Hematopoietic multipotent progenitor cell (in vitro differentiated cells): ENCODE measurements at places on chromosomes 4 and X.

GRCh38 chr4:60344908-60345307, 855.2 kb upstream of the ADGRL3 start:
- no peak for DNase-seq

GRCh38 chr4:173990869-173991210, 292.6 kb downstream of the FBXO8 start:
- no peak for DNase-seq

- no peak for DNase-seq
Observed at GRCh38 chr4:26413582-26413981, 76.7 kb downstream of the CCKAR start.

DNA sequence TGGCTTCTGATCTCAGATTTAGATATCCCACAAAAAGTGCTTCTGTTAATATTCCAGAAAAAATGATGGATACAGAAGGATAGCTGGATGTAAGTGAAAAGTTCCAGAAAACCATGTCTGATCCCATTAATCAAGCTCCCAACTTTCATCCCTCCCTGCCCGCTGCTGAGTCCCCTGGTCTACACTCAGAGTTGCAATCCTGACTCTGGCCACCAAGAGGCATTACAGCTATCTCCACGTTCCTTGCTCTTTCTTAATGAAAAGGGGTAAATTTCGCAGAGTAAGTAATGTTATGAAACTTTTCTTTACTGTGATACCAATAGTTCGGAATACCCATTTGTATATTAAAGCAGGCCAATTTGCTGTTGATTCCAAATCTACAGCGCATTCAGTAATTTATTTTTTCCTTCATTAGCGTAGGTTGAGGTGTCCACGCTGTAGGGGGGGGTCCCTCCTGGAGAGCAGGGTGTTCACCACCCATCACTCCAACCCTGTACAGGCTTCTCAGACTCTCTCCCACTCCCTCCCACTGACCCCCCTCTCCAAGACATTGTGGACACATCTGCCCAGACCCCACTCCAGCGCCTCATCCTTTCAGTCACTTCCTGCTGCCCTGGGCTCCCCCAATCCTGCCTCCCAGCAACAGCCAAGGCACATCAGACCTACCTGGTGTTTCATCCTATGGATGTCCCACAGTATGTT, 55.1 kb downstream of the RAB40A start:
- peak; percentile 4 for DNase-seq

- peak; percentile 0 for DNase-seq
Observed at GRCh38 chr4:120304801-120305200, 238.2 kb upstream of the MAD2L1 start.

DNA sequence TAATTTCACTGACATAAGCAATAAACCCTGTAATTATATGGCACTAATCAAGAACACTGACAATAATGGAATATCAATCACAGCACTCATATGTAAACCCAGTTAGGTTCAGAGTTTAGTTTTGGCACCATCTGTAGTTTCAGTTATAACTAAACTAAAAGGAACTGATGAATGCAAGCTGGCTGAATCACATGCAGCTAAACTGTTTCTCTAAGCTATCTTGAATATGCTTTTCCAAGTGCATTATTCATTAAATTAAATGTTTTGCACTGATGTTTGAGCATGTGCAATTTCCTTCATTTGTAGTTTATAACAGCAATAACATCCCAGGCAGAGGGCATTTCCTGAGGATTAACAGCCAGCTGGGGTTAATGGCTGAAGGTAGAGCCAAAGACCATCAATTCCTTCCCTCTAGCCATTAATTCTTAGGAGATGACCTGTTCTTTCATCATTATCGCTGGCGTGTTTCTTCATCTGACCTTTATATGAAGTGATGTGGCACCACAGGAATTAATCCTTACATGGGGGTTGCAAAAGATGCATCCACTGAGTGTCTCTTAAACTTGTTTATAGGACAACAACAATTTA, 562.8 kb upstream of the IGFBP7 start:
- DNase-seq, result no peak

DNA sequence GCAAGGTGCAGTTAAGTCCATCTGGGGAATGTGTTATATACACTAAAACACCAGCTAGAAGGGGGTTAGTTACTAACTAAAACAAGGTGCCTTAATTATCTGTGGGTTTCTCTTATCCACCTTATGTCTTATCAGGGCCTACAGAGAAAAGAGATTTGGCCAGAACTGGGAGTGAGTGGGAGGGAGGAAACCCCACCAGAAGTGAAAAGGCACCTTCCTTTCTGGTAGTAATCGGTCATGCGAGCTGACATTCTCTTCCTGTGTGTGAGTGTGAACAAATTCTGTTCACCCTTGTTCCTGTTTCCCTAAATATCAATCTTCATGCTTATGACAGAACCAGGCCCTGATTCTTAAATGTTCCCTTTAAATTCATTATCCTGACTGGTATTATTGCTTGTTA, 43.5 kb downstream of the SRPX2 start:
- peak; percentile 48 for DNase-seq

GRCh38 chrX:16633754-16634153, 16.2 kb upstream of the S100G start:
- DNase-seq, result no peak

DNA sequence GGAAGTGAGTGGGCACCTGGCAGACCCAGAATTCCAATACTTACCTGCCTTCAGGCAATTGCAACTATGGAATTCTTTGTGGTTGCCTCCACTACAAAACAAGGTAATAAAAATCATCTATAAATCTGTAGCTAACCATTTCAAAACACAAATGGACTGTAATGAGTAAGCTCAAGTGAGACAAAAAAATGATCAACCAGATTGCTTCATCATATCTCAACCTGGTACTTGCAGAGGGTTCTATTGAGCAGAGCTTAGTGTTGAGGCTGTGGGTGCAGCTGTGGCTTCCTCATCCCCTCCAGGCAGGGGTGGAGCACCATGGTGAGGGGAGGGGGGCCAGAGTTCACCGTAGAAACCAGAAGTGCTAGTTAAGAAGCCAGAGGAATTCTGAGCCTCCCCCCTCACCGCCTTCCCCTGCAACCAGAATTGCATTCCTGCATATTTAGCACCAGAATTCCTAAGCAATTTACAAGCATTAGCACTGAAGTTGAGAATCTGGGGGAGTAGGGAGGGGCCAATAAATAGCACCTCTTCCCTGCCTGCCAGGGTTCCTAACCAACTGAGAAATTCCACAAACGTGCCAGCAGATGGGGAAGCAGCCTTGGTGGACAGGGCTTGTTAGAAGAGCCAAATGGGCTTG, 11.5 kb downstream of the CTAG1A start:
- DNase-seq, result no peak

DNA sequence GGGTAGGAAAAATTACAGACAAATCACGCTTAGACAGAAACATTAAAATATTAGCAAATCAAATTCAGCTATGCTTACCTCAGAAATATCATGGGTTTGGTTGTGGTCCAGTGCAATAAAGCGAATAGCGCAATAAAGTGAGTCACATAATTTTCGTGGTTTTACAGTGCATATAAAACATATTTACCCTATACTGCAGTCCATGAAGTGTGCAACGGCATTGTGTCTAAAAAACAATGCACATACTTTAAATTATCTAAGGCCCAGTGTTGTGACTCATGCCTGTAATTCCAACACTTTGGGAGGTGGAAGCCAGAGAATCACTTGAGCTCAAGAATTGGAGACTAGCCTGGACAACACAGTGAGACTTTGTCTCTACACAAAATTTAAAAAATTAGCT, 195.7 kb upstream of the IL1RAPL1 start:
- DNase-seq, result no peak

- no peak for DNase-seq
Observed at GRCh38 chrX:330726-331150, 12.1 kb upstream of the GTPBP6 start.

GRCh38 chr4:4384837-4385236, 2.1 kb upstream of the NSG1 start:
- peak; percentile 27 for DNase-seq

GRCh38 chr4:33058998-33059397, 2338.8 kb downstream of the PCDH7 start:
- DNase-seq, result no peak

DNA sequence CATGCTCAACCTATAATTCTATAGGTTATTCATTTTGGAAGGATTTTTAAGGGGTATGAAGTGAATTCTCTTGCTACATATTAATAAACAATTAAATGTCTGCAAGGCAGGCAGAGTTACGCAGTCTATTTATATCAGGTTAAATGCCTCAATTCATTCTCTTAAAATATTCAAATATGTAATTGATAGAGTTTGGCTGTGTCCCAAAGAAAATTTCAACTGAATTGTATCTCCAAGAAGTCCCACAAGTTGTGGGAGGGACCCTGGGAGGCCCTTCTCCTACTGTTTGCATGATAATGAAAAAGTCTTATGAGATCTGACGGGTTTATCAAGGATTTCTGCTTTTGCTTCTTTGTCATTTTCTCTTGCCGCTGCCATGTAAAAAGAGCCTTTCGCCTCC, 576.1 kb downstream of the TMA16 start:
- no peak for DNase-seq

GRCh38 chr4:35364321-35364870, 879.9 kb downstream of the ARAP2 start:
- DNase-seq, result no peak

DNA sequence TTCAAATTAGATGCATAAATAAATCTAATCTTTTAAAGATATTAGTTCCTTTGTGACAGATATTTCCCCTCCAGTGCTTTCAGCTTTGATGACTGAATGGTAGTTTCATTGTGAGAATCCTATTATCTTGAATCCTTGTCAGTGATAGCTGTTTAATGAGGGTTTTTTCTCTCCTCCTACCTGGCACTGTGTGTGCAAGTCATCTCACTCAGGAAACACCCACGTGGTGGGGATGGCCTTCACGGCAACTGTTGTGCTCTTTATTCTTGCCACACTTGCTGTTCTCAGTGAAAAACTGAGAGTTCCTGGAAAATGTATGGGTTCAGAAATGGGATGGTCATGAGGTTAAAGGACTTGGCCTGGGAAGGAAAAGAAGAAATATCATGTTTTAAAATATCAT, 129.9 kb downstream of the SPRY1 start:
- no peak for DNase-seq

DNA sequence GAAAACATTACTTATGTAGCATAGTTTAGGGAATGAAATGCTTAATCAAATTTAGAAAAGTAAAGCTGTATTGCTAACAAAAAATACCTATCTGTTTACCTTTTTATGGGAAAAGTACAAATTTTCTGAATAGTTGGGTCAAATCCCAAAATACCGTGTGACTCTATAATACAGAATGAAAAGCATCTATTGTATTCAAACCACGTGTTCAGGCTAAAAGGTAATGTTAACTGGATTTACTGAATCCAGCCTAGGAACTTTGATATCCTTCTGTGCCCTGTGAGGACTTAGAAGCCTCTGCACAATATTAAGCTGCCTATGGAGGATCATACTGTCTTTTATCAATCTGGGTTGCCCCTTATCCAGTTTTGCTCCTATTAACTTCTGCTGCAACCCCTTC, 36.3 kb upstream of the AGA start:
- DNase-seq, result no peak

DNA sequence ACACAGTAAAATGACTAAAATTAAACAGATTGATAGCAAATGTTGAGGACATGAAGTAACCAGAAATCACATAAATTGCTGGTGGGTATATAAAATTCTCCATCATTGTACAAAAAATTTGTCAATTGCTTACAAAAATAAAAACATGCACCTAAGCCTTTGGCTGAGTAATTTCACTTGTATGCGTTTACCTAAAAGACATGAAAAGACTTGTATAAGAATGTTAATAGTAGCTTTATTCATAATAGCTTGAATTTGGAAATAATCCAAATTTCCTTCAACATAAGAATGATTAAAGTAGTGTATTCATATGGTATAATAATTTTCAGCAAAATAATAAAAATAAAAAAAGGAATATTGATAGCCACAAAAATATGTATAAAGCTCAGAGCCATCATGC, 37.7 kb downstream of the PDHA2 start:
- DNase-seq, result no peak
